ENCODE measurements at places on chromosomes 1 and 21. TPM values are rescaled to one million over a fixed set of nuclear protein-coding genes. Genes with fewer than 3 reads are reported as not detected.

GRCh38 chr1:94475232-94475631 is 57.0 kb downstream of the ABCD3 start:
- DNase-seq, result no peak

The KRTAP19-3 gene
- not detected for polyA plus RNA-seq

The SMPDL3B gene
- polyA plus RNA-seq, result 12.8 TPM

The PTPRU gene
- polyA plus RNA-seq, result 13.1 TPM

The RWDD3 gene
- polyA plus RNA-seq, result 58.0 TPM

GRCh38 chr1:22540337-22540736 is 23.0 kb upstream of the EPHA8 start:
- DNase-seq, result no peak

GRCh38 chr1:172343240-172344160 is 77.0 kb upstream of the C1orf105 start:
- no peak for DNase-seq

DNA sequence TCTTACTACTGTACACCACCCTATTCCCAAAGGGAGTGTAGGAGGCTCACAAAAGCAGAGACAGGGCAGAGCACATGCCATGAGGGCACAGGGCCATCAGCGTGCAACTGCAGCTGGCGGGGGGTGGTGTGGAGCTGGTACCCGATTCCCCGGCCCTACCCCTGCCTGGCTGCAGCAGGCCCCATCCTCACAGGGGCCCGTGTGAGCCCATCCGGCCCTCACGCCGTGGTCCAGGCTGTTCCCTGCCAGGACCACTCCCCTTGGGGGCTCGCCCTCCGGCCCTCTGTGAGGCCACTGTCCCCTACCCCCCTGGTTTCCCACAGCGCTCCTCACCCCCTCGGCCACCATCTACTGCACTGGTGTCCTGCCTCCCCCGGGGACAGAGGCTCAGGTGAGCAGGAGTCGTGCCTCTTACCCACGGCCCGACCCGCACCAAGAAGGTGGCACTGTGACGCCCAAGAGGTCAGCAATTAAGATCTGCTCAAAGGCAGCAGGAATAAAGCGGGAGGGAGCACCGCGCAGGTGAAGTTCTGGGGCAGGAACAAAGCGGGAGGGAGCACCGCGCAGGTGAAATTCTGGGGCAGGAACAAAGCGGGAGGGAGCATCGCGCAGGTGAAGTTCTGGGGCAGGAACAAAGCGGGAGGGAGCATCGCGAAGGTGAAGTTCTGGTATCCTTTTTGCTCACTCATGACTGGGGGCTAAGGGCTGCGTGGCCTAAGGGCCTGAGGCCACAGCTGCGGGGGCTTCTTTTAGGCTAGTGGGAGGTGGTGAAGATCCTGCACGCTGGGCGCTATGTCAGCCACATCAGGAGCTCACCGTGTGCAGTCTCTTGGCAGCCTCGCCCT is 3.9 kb downstream of the POFUT2 start:
- DNase-seq, result no peak

The SHE gene
- polyA plus RNA-seq, result 9.8 TPM

GRCh38 chr1:205430696-205431305 is 8.9 kb upstream of the LEMD1 start:
- DNase-seq, result no peak
